Keratinocyte (primary cell): ENCODE measurements at places on chromosomes 1 and 21. TPM values are rescaled to one million over a fixed set of nuclear protein-coding genes. Genes with fewer than 3 reads are reported as not detected.

Gene DMBX1
- polyA plus RNA-seq = not detected in 3 replicates

Gene PGLYRP4
- polyA plus RNA-seq = 2.4 to 21.6 TPM (median 3.8 TPM) in 3 replicates

Gene CELA2A
- not detected in 3 replicates for polyA plus RNA-seq

Gene GOLT1A
- polyA plus RNA-seq = 0.22 to 0.56 TPM (median 0.46 TPM) in 3 replicates

Gene SLC9C2
- polyA plus RNA-seq = not detected in 3 replicates

Gene SEMA6C
- 0.43 to 1.9 TPM (median 0.93 TPM) in 3 replicates for polyA plus RNA-seq

Gene OR10K2
- polyA plus RNA-seq = not detected in 3 replicates

Gene FCRL2
- polyA plus RNA-seq = not detected in 3 replicates

GRCh38 chr21:34085129-34085528 is 11.8 kb downstream of the MRPS6 start:
- no peaks in the 10 kb centered on the region for H3K27me3 ChIP-seq
- no peak overlapping the region for H3K27ac ChIP-seq
- H3K36me3 ChIP-seq = peaks cover 5% of the 10 kb centered on the region
- H3K4me3 ChIP-seq = no peak overlapping the region
- H3K4me1 ChIP-seq = peaks cover 5% of the 10 kb centered on the region

- no peak overlapping the region for H3K4me3 ChIP-seq
- no peaks in the 10 kb centered on the region for H3K4me1 ChIP-seq
- H3K27me3 ChIP-seq = no peaks in the 10 kb centered on the region
- no peak overlapping the region for H3K27ac ChIP-seq
Observed at GRCh38 chr21:32693581-32693980, 34.2 kb downstream of the SYNJ1 start.

DNA sequence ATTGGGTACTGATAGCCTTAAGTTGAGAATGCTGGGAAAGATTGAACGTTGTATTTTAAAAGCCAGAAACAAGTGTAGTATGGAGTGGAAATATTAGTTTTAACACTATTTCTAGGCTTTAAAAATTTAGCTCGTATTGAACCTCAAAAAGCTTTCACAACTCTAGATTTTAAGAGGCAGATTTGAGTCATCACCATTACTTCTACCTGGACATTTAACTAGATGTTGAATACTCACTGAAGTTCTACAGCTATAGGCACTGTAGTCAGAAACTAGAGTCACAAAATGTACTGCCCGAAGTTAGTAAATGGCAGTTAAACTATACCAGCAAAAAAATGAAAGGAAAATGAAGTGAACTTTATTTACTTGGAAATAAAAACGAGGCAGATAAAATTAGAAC is 96.5 kb downstream of the NEK7 start:
- H3K36me3 ChIP-seq = no peaks in the 10 kb centered on the region
- H3K27me3 ChIP-seq = no peaks in the 10 kb centered on the region
- peak overlapping the region; percentile 15 for H3K27ac ChIP-seq

DNA sequence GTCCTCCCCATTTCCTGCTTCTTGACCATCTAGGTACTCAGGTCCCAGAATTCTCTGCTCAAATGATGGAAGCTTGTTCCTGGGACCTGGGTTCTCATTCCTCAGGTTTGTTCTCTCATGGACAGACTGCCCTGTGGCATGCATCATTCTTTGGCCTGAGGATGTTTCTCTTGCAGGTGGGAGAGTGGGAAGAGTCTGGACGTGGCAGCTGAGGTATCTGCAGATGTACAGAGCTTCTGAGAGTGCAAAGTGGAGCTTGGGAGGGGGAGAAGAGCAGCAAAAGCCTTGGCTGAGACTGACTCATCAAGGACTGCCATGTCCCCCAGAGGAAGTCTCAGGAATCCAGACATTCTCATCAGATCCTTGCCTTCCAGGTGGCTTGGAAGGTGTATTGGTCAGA is 63.1 kb downstream of the HSPA13 start:
- no peak overlapping the region for H3K4me3 ChIP-seq
- DNase-seq = no peak
- no peaks in the 10 kb centered on the region for H3K27me3 ChIP-seq
- no peaks in the 10 kb centered on the region for H3K4me1 ChIP-seq

DNA sequence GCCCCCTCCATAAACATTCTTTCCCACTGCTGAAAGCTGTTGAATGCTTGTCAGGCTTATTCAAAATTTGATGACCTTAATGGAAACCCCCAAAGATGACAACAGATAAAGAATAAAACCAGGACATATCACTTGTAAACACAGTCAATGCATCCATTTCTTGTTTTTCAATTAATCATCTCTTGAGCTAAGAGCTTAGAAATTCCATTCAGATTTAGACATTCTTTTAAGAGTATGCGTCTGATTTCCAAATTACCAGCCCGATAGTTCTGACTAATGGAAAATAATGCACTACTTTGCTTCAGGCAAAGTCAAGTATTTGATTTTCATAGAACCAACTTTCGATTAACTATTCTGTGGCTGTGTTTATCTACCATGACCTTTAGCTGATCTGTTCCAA is 100.6 kb upstream of the RUNX1 start:
- H3K4me3 ChIP-seq = no peak overlapping the region
- no peaks in the 10 kb centered on the region for H3K36me3 ChIP-seq
- DNase-seq = peak; percentile 50

- H3K27ac ChIP-seq = no peak overlapping the region
- no peak overlapping the region for H3K4me3 ChIP-seq
- H3K36me3 ChIP-seq = no peaks in the 10 kb centered on the region
Observed at GRCh38 chr1:233364695-233365539, 37.4 kb downstream of the MAP3K21 start.

- no peak for DNase-seq
- H3K27me3 ChIP-seq = peaks cover 4% of the 10 kb centered on the region
- no peaks in the 10 kb centered on the region for H3K36me3 ChIP-seq
- no peak overlapping the region for H3K27ac ChIP-seq
- no peak overlapping the region for H3K4me3 ChIP-seq
Observed at GRCh38 chr1:12135612-12136011, 31.2 kb upstream of the TNFRSF1B start.

DNA sequence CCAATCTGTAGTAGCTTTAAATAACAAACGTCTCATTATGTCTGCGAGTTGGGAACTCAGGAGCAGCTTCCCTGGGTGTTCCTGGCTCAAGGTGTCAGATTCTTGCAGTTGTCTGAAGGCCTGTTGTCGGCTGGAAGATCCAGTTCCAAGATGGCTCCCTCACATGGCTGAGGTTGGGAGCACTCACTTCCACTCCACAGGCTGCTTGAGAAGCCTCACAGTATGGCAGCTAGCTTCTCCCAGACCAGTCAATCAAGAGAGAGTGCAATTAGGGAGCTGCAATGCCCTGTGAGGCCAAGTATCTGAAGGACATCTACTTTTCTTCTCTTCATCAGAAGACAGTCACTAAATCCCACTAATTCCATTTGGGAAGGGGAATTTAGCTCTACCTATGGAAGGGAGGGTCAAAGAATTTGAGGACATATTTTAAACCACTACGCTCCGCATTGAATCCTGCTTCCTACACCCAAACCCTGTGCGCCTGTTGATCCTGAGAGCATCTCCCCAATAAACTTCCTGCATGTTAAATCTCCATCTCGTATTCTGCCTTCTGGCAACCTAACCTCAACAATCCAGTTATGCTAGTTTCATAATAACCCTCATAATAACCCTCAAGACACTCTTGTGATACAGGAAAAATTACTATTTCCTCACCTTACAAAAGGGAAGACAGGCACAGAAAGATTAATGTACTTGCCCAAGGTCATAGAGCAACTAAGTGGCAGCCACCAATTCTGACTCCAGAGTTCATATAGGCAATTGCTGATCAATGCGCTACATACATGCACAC is 3.6 kb upstream of the VPS26C start:
- no peak for DNase-seq
- no peak overlapping the region for H3K27ac ChIP-seq
- H3K27me3 ChIP-seq = no peaks in the 10 kb centered on the region
- no peaks in the 10 kb centered on the region for H3K36me3 ChIP-seq
